CD4-positive, alpha-beta T cell treated with Interferon gamma for 1 hour (primary cell): ENCODE measurements at places on chromosomes 1 and 21.

- no peak for DNase-seq
Observed at GRCh38 chr1:51643362-51643761, 26.5 kb downstream of the OSBPL9 start.

GRCh38 chr1:226603858-226604559 is 55.4 kb downstream of the STUM start:
- no peak for DNase-seq

DNA sequence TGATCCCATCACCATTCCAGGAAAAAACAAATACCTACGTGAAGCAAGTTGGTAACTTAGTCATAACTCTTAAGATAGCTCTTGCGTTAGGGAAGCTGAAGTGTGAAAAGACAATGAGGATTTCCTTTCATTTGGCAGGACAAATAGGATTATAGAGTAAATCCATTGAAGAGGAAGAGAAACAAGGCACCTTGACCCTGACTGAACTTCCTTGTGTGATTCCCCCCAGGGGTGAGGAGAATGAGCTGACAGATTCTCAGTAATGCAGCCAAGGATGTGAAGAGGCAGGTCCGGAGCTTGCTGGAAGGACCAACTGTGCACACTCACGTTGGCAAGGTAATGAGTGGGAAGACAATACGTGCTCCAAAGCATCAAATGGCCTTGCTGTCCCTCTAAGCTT is 55.0 kb upstream of the HMCN1 start:
- DNase-seq = no peak

GRCh38 chr1:156083800-156084790 is 1.8 kb upstream of the MEX3A start:
- no peak for DNase-seq

- DNase-seq = no peak
Observed at GRCh38 chr1:177080564-177080963, 83.9 kb downstream of the ASTN1 start.

DNA sequence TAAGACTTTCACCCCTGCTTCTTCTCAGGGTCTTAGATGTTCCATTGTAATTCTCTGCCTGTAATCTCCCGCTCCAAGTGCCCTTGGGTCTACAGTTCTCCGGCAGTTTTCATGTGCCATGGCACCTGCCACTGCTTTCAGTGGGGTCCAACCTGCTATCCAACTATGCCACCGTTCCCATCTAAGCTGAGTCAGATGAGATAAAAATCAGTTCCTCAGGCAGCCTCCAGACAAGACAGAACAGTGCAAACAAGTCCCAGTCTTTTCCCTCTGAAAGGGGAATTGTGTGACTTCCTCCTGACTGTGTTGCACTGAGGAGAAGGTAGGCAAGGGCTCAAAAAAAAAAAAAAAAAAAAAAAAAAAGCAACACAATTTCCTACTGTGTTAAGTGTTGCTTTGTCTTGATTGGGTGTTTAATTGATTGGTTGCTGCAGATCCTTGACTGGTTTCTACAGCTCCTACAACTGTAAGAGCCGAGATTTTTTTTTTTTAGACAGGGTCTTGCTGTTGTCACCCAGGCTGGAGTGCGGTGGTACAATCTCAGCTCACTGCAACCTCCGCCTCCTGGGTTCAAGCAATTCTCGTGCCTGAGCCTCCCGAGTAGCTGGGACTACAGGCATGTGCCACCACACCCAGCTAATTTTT is 50.7 kb downstream of the EBNA1BP2 start:
- DNase-seq = no peak

DNA sequence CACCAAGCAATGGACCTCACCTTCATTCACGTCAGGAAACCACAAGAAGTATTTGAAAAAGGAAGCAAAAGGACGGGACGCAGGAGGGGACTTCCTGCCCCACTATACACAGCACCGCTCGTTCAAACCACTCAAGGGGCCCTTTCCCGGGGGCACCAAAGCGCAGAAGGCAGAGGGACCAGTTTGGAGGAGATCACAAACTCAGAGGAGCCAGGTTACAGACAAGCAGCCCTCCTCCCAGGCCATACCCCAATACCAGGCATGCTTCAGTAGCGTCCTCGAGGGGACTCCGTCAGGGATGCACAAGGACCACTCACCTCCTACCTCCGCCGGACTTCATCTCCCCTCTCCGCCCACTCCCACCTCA is 685 bp downstream of the CRTC2 start:
- peak; percentile 32 for DNase-seq

DNA sequence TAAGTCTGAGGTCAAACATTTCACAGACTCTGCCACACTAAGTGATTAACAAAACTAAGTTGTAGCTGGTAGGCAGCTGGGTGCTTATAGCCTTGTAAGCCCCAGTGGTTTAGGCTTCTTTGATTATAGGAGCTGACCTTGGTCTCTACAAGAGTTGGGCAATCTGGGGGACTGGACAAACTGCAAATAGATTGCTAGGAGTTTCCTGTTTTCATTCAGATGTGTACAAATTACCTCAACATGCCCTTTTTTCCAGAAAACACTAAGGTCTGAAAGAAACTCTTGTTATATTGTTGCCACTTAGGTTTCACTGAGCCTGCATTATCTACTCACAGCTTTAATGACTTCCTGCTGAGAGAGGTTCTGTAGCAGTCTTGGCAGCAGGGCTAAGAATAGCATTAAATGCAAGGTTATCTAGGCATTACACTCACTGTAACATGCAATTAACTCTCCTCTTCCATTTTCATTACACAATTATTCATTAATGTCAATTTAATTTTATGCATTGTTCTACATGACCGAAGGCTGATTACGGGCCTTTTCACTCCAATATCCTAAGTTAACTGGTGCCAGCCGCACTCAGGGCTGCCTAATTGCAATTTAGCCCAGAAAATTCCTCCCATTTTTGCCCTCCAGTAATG is 314.0 kb downstream of the LMO4 start:
- DNase-seq = no peak

DNA sequence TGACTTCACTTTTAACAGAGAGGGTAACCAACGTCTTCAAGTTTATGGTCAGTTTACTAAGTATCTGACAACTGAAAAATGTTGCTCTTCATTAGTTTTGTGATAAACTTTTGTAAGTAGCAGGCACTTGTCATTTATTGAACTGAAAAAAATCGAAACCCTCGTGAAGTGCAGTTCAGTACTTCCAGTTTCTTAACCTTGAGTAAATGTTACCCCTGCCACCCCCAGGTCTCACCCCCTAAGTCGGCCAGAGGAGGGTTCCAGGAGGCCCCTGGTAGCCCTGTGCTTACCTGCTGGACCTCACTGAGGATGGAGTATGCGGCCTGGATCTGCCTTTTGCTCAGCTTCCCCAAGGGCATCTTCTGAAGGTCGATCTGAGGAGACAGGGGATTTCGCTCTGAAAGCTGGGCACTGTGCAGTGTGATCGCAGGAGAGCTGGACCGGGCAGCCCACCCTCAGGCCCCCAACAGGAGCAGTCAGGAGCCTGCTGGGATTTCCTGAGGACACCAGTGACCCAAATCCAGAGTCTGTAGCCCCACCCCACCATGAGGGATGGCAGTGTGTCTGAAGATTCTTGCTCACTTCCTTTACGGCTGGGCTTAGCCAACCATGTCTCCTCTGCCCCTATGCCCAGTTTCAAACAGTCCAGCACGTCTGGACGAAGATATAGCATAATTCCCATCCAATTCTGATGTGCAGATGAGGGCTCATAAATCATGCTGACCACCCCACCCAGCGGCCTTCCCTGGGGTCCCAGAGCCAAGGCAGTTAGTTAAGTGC is 37.6 kb downstream of the PARP1 start:
- no peak for DNase-seq

- no peak for DNase-seq
Observed at GRCh38 chr1:31753707-31754349, 10.3 kb downstream of the ADGRB2 start.

DNA sequence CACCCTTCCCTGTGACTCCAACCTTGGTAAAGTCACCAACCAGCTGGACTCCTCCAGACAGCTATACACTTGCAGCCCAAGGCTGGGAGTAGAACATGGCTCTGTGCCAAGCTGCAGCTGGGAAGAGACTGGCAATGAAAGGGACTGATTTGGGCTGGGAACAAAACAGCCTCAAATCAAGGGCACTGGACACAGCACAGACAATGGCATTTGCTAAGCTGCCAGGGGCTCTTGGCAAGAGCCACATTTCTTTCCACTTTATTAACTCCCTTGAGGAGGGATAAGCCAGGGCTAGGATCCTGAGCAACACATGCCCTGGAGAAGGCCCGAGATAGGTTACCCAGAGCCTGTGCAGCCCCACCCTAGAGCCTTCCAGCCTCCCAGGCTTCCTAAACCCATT is 12.0 kb downstream of the SYT11 start:
- no peak for DNase-seq

GRCh38 chr21:16079830-16080229 is 350.0 kb downstream of the USP25 start:
- DNase-seq = no peak

GRCh38 chr1:240843798-240844197 is 231.8 kb upstream of the GREM2 start:
- DNase-seq = no peak

DNA sequence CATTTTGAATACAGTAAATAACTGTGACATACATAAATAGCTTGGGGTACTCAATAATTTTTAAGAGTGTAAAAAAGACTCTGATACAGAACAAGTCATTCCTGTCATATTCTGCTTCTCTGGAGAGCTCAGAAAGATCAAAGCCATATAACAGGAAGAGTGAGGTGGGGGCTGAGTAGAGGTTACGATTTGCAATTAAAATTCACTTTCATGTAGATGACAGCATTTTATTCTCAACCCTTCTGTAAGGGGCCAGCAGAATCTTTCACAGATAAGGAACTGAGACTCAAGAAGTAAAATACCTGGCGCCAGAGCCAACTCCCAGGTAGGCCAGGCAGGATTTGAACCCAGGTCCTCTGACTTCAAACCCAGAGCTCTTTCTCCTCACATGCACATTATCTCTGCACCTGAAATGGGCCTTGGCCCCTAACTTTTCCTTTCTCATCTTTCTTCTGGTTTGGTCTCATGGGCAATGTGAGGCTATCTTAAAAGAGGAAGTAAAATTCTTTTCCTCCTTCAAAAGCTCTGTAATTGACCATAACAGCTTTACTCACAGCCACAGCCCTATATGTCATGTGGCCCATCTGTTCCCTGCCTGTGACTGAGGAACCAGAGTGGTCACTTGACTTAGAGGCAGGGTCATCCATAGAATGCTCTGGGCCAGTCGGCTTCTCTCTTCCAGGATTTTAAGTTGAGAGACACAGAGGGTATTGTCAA is 80.9 kb upstream of the SYT6 start:
- no peak for DNase-seq

- DNase-seq = no peak
Observed at GRCh38 chr1:163298365-163298764, 23.4 kb upstream of the NUF2 start.

- no peak for DNase-seq
Observed at GRCh38 chr1:240337781-240338180, 246.1 kb downstream of the FMN2 start.

DNA sequence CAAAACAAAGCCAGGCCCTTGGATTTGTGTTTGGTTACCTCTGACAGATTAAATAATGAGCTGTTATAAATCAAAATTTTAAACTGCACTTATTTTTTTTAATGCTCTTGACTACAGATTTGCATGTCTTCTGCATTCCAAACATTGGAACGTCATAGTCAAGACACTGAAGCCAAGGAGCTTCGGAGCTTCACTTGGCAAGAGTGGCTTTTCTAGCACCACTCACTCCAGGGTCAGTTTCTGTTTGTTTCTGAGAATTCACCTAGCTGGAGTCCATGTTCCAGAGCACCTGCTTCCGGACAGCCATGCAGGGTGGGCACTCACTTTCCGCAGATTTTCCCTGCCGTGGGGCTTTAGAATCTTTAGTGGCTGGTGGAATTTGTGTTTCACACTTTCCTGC is 202.9 kb downstream of the ZP4 start:
- DNase-seq = no peak

DNA sequence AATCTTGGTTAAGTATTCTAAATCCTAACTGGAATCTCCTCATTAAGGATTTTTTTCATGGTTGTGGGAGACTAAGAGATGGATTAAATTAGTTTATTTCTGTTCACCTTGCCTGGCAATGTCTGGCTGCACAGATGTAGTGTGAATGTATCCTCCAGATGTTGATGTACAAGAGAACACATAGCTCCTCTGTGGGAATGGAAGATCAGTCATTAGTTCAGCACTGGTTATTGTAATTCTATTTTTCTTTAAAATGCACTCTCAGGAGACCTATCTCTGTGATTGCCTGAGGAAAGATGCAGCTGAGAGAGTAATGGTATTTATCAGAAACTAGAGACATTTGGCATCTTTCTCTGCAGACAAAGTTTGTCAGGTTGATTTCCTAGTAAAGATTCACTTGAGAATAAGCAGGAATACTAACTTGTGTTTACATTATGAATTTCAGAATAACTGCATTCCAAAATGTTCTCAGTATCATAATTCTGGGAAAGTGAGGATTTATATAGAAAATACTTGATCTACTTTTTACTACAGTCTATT is 178.6 kb downstream of the GIPC2 start:
- no peak for DNase-seq

DNA sequence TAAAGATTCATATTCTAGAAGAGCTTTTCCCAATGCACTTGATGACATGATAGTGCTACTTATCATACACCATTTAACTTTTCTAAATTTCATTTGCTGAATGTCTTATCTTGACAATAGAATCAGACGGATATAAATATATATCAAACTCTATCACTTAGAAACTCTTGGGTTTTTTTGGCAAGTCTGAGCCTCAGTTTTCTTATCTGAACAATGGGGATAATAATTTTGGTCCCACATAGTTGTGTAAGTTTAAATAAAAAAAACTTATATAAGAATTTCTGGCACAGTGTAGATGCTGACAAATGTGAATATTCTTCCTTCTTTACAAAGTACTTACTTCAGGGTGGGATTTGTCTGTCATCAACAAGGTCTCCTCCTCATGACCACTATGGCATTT is 21.5 kb upstream of the LEPR start:
- DNase-seq = no peak

GRCh38 chr1:148315071-148315811 is 163.2 kb upstream of the NBPF11 start:
- no peak for DNase-seq

DNA sequence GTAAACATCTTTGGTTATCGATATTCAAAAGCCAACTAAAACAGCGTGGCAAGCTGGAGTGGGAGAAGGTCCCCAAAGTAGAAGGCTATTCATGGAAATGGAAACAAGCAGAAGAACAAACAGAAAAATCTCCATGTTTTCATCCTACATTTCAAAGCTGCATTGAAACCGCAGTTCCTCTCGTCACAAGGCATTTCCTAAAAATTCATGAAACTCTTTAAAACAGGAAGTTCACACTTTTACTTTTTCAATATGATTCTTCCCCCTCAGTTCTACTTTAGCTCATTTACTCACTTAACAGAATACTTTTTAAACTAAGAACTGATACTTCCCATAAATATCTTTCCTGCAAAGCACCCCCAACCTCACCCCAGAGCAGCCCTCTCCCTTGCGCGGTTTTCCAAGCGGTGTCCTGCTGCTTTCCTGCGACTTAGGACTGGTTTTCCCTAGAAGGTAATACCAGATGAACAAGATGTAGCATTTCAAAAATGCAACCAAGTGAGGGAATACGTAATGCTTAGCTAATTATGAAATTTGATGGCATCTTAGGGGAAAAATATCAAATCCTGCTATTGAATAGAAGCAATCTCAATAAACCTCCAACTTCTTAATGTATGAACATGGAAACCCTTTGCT is 228.3 kb upstream of the PKN2 start:
- DNase-seq = no peak

- no peak for DNase-seq
Observed at GRCh38 chr1:18394563-18395156, 86.1 kb upstream of the KLHDC7A start.
